Right hindlimb (tissue), 1 donor: ENCODE measurements at places on chromosomes 4 and X.

DNA sequence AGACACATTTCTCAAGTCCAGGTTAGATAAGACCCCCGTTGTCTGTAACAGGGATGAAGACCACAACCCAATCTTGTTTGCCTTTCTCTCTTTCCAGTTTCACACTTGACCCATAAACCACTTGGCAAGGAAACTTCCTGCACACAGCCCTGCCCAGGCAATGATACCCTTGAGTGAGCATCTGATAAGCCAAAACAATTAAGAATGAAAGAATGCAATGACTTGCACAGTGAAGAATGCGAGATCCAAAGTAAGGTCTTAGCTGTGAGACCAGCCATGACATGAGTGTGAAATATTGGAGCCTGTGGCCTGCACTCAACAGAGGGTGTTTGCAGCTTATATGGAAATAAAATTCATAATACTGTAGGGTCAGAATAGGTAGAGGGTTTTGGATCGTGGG is 37.9 kb upstream of the MXRA5 start:
- DNase-seq, result no peak

DNA sequence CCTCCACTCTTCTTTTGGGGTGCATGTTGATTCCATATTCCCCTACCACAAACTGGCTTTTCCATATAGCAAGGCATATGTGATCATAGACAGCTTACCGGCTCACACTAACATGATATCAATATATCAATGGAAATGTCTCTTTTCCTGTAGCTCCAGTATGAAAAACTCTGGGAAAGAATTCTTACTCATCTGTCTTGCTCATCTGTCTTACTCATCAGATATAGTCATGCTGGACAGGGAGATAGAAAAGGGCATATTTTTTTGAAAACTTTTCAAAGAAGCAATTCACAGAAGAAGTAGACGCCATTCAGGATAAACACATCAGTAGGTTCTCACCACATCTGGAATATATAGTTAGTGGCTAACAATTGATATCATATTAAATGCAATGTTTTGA is 794.7 kb downstream of the RAB28 start:
- DNase-seq, result no peak

DNA sequence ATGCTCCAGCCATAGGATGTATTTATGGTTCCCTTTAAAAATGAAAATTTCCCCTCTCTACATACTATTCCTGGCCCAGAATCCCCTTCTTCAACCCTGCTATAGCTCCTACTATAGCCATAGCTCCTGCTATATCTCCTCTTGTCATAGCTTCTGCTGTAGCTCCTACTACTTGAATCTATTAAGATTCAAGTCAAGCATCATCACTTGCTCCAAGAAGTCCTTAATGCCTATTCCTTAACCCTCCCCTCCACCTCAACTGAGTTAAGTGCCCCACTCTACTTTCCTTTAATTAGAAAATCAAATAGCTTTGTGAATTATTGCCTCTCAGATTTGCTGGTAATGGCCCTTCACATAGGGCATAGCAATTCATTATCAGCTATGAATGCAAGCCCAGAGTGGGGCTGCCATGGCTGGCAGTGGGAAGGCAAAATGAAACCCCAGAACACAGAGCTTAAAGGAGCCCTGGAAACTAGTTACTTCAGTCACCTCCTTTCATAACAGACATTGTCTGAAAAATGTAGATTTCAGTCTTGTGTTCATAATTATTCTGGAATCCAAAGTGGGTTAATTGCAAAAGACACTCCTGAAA is 15.4 kb downstream of the OCIAD2 start:
- DNase-seq, result no peak

DNA sequence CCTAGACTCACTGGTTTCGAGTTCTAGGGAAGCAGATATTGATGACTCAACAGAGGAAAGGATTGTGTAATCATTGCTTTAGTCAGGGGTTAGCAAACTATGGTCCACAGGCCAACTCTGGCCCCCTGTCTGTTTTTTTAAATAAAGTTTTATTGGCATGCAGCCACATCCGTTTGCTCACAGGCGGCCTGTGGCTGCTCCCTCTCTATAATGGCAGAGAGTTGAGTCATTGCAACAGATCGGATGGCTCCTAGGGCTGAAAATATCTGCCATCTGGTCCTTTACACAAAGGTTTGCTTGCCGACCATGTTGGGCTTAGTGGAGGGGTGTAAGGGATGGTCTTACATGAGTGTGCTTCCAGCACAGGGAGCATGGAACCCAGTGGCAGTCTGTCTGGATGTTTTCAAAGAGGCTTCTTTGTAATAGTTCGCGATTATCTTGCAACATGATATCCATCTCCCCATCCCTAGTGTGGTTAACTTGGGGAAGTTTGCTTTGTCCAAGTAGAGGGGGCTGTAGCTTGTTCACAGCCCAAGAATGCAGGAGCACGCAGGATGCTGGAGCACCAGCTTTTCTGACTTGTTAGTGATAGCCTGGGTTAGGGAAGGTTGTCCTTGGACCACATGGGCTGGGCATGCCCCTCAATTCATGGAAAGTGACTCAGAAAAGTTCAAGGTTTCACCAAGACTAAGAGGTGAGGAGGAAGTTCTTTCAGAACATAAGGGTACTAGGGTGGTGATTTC is 59.3 kb upstream of the CLDN34 start:
- no peak for DNase-seq

DNA sequence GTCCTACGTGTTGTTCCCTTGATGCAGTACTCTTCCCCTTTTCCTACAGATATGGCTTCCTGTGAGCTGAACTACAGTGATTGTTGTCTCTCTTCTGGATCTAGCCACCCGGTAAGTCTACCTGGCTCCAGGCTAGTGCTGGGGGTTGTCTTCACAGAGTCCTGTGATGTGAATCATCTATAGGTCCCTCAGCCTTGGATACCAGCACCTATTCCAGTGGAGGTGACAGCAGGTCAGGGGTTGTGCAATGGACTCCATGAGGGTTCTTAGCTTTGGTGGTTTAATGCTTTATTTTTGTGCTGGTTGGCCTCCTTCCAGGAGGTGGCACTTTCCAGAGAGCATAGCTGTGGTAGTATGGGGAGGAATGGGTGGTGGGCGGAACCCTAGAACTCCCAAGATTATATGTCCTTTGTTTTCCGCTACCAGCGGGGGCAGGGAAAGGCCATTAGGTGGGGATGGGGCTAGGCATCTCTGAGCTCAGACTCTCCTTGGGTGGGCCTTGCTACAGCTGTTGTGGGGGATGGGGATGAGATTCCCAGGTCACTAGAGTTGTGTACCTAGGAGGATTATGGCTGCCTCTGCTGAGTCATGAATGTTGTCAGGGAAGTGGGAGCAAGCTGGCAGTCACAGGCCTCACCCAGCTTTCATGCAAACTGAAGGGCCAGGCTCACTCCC is 121.4 kb upstream of the ANKRD50 start:
- no peak for DNase-seq

- DNase-seq, result no peak
Measured at GRCh38 chr4:128770807-128771206, 38.7 kb upstream of the JADE1 start.

DNA sequence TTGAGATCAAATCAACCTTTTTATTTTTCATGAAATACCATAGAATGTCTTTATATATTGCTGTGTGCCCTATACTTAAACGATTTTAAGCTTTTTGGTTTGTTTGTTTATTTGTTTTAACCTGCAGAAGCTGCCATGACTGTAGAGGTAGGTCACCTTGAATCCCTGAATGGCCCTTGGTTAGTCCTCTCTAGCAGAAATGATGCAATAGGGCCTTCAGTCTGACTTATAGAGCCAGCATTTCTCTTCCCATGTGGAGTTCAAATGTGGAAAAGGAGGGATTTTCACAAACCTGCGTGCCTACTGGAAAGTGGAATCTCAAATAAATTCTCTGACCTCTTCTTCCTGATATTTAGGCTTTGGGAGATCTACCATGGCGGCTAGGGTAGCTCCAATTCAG is 327.9 kb downstream of the MAPK10 start:
- DNase-seq, result no peak

DNA sequence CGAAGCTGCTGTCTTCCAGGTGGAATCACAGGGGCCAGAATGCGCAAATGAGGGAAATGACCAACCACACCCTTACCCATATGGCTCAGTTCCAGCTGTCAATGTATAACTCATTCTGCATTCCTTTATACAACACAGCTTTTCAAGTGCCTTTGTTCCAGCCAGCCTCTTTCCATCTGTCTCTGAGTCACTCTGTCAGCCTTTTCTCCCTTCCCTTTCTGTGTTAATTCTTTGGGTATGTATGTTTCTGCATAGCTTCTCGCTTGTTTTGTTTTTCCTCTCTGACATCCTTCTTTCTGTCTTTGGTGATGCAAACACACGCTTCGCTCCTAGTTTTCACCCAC is 54.5 kb downstream of the RS1 start:
- no peak for DNase-seq

- peak; percentile 62 for DNase-seq
Measured at GRCh38 chrX:68684291-68684918, 36.9 kb downstream of the STARD8 start.

DNA sequence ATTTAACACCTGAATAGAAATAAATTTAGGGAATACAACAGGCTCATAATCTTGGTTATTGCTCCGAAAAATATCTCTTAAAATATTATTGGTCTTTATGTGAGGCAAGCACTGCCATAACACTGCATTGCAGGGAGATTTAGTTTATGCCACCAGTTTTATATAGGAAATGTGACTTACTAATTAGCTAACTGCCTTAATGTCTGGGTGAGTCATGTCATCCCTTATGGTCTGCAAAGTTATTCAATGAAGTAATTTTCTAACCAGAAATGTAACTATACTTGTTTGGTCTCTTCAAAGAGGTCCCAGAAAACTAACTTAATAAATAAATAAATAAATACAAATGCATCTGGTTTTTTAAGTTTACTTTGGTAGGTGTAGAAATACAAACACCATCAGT is 597.2 kb downstream of the GALNTL6 start:
- no peak for DNase-seq

GRCh38 chr4:84319124-84319523 is 180.0 kb downstream of the NKX6-1 start:
- DNase-seq, result peak; percentile 65

DNA sequence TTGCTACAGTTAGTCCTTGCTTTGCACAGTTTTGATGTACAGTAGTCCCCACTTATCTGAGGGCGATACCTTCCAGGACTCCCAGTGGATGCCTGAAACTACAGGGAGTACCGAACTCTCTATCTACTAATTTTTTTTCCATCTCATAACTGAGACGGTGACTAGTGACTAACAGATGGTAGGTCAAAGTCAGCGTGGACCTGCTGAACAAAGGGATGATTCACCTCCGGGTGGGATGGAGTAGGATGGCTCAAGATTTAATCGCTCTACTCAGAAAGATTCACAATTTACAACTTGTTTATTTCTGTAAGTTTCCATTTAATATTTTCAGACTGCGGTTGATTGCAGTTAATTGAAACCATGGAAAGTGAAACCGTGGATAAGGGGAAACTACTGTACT is 655.8 kb downstream of the ZNF674 start:
- DNase-seq, result no peak

- DNase-seq, result no peak
Measured at GRCh38 chrX:48818866-48819265, 7.4 kb upstream of the ERAS start.

DNA sequence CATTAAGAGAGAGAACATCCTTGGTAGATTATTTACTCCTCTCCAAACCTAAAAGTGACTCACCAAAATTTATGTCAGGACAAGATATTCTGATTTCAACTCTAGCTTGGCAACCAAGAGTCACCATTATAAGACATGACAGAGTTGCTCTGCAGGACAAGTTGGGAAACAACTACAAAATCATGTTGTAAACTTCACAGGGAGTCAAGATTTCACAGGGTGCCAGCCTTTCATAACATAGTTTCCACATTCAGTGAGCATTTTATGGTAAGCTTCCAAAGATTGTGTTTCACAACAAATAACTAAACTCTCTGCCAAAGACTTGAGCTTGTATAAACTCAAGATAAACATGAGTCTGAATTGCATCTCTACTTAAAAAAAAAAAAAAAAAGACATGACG is 121.0 kb upstream of the DIAPH2 start:
- no peak for DNase-seq

GRCh38 chrX:129622757-129623301 is 31.9 kb downstream of the APLN start:
- DNase-seq, result peak; percentile 36

DNA sequence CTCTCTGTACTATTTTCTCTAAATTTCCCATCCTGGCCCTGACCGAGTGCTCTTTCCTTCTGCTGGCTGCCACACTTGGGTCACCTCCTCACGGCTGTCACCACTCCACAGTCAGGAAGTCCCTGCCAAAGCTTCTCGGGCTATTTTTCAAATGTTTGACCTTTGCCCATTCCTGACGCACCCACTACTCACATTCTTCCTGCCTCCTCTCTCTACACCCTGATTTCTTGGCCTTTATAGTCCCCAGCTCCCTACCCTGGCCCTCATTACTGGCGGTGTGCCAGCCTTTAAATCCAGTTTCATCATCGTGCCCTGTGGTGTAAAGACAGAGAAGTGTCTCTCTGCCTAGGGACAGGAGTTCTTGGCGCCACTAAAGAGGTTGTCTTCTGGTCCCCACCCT is 46.4 kb upstream of the GATB start:
- DNase-seq, result peak; percentile 31

DNA sequence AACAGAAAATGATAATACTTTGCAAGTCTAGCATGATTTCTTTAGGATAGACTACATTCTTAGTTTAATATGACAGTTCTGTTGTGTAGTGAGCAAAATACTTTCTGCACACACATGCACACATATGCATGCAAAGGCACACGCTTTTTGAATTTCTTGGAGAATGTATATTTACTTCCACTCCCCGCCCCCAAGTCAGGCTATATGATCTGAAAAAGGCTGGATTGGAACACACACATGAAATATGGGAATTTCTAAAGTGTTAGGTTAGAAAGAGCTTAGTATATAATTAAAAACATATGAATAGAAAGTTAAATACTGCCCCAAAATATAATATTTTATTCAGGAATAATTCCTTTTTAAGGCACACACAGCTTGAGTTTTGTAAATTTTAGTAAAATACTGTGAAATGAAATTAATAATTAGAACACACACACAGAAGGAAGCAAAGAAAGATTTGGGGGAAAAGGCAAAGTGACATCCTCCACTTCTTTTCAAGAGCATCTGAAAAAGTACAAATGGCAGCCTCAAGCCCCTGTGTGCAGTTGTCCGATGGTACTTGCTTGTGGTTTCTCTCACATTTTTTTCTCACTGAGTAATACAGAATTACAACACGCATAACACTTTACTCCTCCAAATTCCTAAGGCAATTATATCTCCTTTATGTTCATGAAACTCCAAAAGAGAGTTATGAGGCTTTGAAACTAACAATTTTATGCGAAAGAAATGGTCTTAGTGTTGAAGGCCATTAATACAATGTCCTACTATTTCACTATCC is 228.9 kb upstream of the ETNPPL start:
- no peak for DNase-seq

DNA sequence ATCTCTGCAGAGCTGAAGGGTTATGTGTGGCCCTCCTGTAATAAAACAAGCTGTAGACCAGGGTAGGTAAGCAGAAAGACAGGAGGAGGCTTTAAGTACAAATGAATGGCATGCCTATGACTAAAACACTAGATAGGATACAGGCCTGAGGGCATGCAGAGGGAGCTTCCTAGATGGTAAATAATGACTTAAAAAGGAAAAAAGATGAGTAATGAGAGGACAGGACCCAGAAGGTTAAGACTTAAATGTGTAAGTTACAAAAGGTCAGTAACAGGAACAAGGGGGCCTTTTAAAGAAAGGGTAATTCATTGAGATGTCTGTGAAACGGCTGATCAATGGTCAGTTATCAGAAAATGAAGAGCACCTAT is 194.8 kb downstream of the SOWAHB start:
- DNase-seq, result no peak
